ENCODE measurements at places on chromosomes 13 and 19. TPM values are rescaled to one million over a fixed set of nuclear protein-coding genes. Genes with fewer than 3 reads are reported as not detected.
A peak's percentile ranks its signal among the peaks of the same experiment; 100 is the strongest.

The FFAR2 gene
- not detected for total RNA-seq

The OVOL3 gene
- total RNA-seq: not detected

The HS6ST3 gene
- total RNA-seq: 0.81 TPM

The KCNC3 gene
- total RNA-seq: 8.2 TPM

The OR4F17 gene
- total RNA-seq: not detected

The FXYD1 gene
- total RNA-seq: 154 TPM

The LTBP4 gene
- total RNA-seq: 203 TPM

- no peak for DNase-seq
- H3K27ac ChIP-seq: no peak overlapping the region
- H3K4me3 ChIP-seq: no peak overlapping the region
- H3K27me3 ChIP-seq: peaks cover 78% of the 10 kb centered on the region
- no peaks in the 10 kb centered on the region for H3K4me1 ChIP-seq
- no peaks in the 10 kb centered on the region for H3K36me3 ChIP-seq
These were observed 31.0 kb downstream of the LYL1 start for GRCh38 chr19:13071444-13072187.

- peaks cover 19% of the 10 kb centered on the region for H3K4me1 ChIP-seq
- DNase-seq: no peak
- H3K27ac ChIP-seq: peak overlapping the region; percentile 51
- no peaks in the 10 kb centered on the region for H3K27me3 ChIP-seq
- H3K4me3 ChIP-seq: no peak overlapping the region
- H3K36me3 ChIP-seq: no peaks in the 10 kb centered on the region
These were observed 43.1 kb downstream of the NFIC start for GRCh38 chr19:3409346-3410064.

DNA sequence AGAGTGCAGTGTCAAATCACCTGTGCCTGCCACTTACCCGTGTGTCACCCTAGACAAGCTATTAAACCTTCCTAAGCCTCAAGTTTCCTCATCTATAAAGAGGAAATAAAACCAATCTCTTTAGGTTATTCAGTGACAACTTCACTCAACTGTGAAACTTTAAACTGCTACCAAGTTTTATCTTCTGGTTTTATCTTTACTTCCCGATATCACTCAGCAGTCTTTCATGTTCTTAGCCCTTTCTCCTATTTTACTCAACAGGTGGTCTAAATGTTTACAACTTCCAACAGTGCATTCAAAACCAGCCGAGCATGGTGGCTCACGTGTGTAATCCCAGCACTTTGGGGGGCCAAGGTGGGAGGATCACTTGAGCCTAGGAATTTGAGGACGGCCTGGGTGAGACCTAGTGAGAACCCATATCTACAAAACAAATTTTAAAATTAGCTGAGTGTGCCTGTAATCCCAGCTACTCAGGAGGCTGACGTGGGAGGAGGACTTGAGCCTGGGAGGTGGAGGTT lies 59.6 kb downstream of the GPALPP1 start:
- no peak overlapping the region for H3K27ac ChIP-seq
- no peaks in the 10 kb centered on the region for H3K36me3 ChIP-seq
- DNase-seq: no peak

GRCh38 chr13:108700422-108701170 lies 71.2 kb downstream of the MYO16 start:
- no peak overlapping the region for H3K27ac ChIP-seq

- H3K27ac ChIP-seq: no peak overlapping the region
- H3K4me1 ChIP-seq: no peaks in the 10 kb centered on the region
- H3K27me3 ChIP-seq: no peaks in the 10 kb centered on the region
- DNase-seq: no peak
These were observed 1595.1 kb upstream of the MIR17HG start for GRCh38 chr13:89752394-89752793.

DNA sequence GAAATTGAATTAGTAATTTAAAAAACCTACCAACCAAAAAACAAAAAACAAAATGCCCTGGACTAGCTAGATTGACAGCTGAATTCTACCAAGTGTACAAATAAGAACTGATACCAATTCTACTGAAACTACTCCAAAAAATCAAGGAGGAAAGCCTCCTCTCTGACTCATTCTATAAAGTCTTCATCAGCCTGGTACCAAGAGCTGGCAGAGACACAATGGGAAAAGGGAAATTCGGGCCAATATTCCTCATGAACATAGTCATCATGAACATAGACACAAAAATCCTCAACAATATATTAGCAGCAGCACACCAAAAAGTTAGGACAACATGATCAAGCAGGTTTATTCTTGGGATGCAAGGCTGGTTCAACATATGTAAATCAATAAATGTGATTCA lies 2667.7 kb upstream of the PCDH20 start:
- H3K4me1 ChIP-seq: no peaks in the 10 kb centered on the region
- no peak overlapping the region for H3K27ac ChIP-seq
- H3K36me3 ChIP-seq: no peaks in the 10 kb centered on the region
- DNase-seq: no peak

Data from cardiac muscle cell (in vitro differentiated cells and primary cell).